ENCODE measurements at places on chromosomes 2 and 18. TPM values are rescaled to one million over a fixed set of nuclear protein-coding genes. Genes with fewer than 3 reads are reported as not detected.

The UGT1A4 gene
- total RNA-seq = not detected

The TMEM169 gene
- total RNA-seq = 0.95 TPM

The ALPG gene
- not detected for total RNA-seq

The TRIM54 gene
- 9.0 TPM for total RNA-seq

- DNase-seq = no peak
Observed at GRCh38 chr2:61380056-61380881, 90.6 kb downstream of the USP34 start.

DNA sequence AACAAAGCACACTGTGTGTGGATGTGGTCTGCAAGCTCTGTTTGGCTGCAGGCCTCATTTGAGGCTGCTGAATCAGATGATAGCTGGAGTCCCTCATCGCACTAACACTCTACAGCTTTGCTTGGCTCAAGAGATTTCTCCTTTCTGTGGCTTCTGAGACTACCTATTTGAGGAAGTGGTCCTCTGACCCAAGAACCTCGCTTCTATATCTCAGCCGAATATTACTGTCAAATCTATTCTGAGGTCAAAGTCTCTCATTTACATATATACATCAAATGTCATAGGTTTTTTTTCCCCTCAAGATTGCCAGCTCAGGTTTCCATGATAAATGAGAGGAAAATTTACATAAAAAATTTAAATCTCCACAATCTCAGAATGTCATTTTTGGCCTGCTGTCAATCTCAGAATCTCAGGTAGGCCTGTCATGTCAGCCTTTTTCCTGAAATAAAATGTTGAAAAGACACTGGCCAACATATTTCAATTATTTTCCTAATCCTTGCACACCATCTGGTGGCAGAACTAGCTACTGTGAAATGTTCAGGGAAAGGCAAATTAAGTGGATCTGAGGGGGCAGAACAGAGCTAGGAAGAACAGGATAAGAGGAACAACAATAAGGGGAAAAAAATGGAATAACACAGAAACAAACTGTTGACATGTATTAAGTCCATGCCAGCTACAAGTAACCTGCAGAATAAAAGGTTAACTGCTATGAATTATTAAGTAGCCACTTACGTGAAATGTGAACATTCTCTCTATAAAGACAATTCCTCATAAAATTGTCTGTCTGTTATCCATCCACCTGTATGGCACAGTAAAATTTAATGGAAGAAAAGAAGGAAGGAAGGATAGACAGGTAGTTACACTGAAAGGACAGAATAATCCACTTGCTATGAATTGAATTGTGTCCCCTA, 39.3 kb downstream of the AP1S3 start:
- DNase-seq = peak; percentile 14

DNA sequence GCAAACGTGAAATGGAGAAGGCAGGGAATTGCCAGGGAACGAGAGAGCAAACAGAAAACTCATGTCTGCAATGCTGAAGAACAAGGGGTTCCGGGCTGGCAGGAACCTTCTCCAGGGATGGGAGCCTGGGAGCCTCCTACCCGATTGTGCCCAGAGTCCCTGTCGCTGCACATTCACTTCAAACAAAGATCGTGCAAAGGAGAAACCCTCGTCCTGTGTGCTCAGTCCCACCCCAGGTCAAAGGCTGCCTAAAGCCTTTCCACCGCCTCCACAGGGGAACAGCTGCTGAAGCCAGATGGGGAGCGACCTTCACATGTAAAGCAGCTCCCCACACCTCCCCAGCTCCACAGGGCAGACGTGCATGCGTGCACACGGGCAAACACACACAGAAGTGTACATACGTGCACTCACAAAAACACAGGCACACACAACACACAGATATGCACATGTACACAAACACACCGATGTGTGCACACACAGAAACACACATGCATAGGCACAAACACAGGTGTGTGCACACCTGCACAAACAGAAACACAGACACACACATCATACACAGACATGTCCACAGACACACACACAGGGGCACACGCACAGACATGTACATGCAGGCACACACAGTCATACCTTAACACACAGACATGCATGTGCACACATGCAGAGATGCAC, 460.1 kb upstream of the SALL3 start:
- no peak for DNase-seq

DNA sequence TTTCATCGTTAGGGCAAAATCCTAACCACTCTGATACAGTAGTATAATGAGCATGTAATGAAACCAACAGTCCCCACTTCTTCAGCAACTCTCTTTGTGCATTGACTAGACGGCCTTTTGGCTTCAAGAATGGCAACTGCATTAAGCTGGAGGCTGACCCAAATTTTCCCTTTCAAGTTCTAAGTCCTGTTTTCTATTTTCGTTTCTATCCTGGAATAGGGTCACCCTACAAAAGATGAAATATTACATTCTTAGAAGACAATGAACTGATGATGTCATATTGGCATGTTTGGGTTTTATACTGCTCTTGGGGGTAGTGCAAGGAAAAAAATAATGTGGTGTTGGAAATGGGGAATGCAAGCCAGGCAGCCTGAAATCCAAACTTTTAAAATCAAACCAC, 254.4 kb downstream of the ETAA1 start:
- no peak for DNase-seq

DNA sequence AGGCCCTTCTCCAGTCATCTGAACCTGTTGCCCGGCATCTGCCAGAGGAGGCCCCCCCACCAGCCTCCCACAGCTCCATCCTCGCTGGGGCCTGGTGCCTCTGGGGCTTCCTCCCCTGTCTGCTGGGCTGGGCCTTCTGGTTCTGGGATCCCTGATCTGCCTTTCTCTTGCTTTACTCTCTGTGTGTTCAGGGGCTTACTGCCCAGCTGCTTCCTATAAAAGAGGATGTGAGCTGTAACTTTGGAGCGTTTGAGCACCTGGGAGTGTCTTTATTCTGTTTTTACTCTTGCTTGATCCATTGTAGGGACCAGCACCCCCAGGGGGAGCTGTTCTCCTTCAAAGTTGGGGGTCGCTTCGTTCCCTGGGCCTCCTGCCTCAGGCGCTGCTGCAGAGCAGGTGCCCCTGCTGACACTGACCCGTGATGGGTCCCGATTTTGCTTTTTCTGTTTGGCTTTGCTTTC, 23.1 kb upstream of the FAHD2A start:
- DNase-seq = no peak

DNA sequence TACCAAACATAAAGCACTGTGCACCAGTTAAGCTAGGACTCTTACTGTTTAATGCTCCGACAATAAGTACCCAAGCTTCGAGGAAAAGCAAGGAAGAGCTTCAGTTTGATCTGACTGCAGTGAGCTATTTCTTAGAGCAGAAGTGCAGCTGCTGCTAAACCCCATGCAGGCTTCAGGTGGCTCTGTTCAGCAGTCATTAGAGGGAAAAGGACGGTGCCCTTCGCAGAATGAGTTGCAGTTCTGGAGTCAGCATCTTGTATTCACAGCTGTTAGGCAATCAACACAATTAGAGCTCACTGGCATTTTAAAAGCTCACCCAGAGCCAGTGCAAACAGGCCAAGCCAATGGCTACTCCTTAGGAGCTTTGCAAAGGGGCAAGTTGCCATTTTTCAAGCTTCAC, 1.5 kb upstream of the CERKL start:
- no peak for DNase-seq

- DNase-seq = no peak
Observed at GRCh38 chr2:185859506-185859905, 120.9 kb downstream of the FSIP2 start.

DNA sequence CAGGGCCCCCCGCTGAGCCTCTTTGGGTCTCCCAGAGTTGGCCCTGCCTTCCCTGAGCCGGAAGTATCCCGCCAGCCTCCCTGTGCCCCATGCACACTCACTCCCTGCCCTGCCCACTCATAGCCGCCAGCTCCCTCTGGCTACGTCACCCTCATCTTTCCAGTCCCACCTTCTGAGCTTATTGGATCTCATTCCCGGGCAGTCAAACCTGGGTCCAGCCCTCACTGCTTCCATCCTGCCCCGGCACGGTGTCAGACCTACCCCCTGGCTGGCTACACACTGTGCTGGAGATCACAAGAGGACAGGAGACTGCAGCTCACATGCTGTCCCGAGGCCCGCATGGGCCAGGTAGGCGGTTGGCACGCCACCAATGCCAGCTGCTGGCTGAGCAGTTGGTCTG, 147.2 kb downstream of the ASB1 start:
- DNase-seq = no peak

DNA sequence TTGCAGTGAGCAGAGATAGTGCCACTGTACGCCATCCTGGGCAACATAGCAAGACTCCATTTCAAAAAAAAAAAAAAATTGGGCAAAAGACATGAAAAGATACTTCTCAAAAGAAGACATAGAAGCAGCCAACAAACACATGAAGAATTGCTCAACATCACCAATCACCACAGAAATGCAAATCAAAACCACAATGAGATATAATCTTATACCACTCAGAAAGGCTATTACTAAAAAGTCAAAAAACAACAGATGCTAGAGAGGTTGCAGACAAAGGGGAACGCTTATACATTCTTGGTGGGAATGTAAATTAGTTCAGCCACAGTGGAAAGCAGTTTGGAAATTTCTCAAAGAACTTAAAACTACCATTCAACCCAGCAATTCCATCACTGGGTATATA, 43.1 kb upstream of the CHAC2 start:
- no peak for DNase-seq

DNA sequence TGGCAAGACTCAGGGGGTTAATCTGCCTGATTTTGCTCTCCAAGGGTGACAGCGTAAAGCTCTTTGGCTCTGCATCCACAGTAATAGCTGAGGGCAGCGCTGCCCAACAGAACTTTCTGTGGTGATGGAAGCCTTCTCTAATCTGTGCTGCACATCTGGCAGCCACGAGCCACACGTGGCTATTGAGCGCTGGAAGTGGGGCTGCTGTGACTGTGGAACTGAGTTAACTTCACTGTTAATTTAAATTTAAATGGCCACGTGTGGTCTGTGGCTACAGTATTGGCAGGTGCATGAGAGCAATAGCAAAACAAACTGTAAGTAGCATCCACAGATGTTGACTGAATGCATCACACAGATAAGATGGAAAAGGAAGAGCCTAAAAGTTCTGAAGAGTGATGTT, 47.3 kb upstream of the TMEM200C start:
- no peak for DNase-seq
